KBM-7 (cell line): ENCODE measurements at places on chromosomes 16 and 17.
A peak's percentile ranks its signal among the peaks of the same experiment; 100 is the strongest.

GRCh38 chr16:82580298-82580890, 46.4 kb upstream of the CDH13 start:
- DNase-seq: peak; percentile 7

GRCh38 chr16:69466547-69466946, 42.1 kb downstream of the CYB5B start:
- no peak for DNase-seq

DNA sequence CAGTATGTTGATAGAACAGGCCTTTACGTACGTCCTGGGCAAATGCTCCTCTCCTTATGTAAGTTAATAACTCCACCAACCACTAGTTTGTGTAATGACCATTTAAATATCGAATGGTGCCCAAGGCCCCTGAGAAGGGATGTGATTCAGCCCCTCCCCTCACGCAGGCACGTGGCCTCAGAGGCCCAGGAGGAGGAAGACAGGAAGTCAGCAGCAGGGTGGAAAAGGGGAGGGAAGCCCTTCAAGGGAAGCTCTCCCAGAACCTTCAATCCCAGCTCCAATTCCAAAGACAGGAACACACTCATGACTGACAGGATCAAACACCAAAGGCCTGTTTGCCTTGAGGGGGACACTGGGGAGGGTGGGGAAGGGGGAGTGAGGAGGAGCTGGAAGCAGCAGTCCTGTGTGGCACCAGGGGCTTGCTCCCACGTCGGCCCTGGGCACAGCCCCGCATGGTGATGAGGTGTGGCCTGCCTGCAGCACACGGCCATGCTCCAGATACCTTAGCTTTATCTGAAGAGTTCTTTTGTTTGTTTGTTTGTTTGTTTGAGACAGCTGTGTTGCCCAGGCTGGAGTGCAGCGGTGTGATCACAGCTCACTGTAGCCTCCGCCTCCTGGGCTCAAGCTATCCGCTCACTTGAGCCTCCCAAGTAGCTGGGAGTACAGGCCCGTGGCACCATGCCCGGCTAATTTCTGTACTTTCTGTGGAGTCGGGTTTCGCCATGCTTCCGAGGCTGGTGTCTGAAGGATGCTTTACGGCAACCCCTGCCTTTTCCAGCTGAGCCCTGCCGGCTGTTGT, 105.0 kb downstream of the ZNF778 start:
- DNase-seq: peak; percentile 42

GRCh38 chr17:17590883-17591354, 589 bp downstream of the PEMT start:
- no peak for DNase-seq

GRCh38 chr17:49370971-49371834, 9.2 kb upstream of the ZNF652 start:
- no peak for DNase-seq

GRCh38 chr16:4646773-4647643, 22.4 kb downstream of the MGRN1 start:
- DNase-seq: no peak

DNA sequence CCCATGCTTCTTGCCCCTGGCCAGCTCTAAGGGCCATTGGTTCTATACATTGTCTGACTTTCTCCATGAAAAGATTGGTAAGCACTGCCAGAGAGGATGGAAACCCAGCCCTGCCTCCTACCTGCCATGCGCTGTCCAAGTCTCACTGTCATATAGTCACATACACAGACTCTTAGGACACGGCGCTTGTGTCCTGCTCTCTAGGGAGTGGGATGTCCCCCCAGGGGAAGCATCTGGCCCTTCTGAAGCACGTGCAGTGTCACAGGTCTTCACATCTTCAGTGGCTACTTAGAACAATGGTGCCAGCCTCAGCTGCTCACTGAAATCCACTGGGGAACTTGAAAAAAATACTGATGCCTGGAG, 38.7 kb downstream of the MYO18A start:
- no peak for DNase-seq

- peak; percentile 18 for DNase-seq
Measured at GRCh38 chr17:55437159-55437605, 15.5 kb upstream of the MMD start.

GRCh38 chr17:29156781-29157180, 23.4 kb downstream of the MYO18A start:
- no peak for DNase-seq

DNA sequence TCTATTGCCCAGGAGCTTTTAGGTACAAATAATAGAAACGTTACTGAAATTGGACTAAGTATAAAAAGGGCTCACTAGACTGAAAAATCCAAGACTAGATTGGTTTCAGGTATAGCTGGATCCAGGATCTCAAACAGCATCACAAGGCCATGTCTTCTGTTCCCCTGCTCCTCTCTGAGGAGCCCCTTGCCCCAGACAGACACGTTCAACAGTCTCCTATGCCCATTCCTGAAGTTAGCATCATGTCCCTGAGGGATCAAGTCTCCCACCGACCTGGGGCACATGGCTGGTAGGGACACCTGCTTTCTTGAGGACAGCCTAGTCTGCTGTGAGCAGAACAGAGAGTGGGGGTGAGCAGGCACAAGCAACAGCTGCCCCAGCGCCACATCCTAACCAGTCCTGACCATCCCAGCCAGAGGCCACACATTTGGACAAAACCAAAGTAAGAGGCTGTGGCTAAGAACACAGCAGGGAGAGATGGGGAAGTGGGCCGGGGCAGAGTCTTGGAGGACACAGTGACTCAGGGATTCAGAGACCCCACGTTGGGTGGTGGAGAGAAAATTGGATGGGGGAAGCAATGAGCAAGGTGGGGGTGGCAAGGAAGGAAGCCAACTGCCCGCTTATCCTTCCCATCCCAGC, 10.5 kb upstream of the MMP2 start:
- no peak for DNase-seq

- DNase-seq: no peak
Measured at GRCh38 chr16:71807905-71808592, 585 bp downstream of the AP1G1 start.

DNA sequence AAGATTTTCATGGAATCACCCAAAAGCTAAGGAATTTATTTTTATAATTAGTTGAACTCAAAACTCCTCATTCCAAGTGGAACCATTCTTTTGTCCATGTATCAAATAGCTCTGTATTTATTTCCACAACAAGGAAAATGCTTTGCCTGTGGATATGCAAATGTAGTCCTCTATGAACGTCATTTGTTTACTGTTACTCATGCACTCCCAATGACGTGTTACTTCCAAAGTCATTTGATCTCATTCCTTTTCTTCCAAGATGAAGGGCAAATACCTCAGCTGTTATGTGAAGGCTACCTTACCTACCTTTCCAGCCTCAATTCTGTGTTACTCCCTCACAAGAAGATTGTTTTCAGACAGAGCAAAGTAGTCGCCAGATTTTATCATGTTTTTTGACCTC, 83.7 kb downstream of the ITFG1 start:
- DNase-seq: no peak

- peak; percentile 62 for DNase-seq
Measured at GRCh38 chr17:9959377-9959981, 54.4 kb upstream of the RCVRN start.

DNA sequence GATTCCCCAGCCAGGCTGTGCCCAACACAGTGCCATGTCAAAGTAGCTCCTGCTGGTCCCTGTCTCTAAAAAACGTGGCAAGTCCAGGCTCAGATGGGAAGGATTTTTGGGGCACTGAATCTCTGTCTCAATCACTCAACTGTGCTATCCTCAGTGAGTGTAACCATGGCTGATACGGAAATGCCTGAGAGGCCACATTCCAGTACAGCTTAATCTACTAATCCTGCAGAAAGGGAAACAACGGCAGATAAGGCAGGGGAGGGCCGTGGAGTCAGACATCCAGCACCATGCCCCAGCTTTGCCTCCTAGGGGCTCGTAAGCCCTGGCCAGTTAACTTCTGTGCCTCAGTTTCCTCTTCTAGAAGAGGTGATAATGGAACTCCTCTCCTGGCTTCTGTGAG, 251.7 kb downstream of the CPPED1 start:
- DNase-seq: no peak

- no peak for DNase-seq
Measured at GRCh38 chr17:1592751-1593629, 30.4 kb upstream of the PITPNA start.

GRCh38 chr17:43367737-43368242, 31.0 kb upstream of the ARL4D start:
- peak; percentile 93 for DNase-seq

DNA sequence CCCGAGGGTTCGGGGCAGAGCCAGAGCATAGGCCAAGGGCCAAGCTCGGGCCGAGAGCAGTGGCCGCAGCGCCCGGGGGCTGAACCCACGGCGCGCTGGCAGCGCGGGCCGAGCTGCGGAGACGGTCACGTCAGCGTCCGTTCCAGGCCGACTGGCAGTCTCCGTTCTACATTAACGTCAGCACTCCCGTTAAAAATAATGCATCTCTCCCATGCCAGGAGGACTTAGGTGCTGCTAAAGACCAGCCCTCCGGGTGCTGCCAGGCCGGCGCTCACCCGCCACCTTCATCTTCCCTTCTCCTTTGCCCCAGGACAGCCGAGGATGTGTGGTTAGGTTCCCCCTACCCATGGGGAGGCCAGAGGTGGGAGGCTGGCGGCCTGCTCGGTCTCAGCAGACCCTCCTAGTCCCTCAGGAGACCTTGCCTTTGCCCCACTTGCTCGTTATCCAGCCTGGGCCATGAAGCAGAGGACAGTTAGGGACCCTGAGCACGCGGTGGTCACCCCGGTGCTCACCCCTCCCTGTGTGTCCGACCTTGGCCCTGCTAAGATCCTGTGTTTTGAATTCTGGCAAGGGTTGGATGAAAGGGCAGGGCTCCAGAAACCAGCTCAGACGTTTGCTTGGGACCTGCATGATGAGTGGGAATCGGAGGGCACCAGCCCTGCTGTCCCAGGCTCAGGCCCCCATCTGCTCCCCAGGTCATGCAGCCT, 572 bp downstream of the MPG start:
- DNase-seq: no peak

DNA sequence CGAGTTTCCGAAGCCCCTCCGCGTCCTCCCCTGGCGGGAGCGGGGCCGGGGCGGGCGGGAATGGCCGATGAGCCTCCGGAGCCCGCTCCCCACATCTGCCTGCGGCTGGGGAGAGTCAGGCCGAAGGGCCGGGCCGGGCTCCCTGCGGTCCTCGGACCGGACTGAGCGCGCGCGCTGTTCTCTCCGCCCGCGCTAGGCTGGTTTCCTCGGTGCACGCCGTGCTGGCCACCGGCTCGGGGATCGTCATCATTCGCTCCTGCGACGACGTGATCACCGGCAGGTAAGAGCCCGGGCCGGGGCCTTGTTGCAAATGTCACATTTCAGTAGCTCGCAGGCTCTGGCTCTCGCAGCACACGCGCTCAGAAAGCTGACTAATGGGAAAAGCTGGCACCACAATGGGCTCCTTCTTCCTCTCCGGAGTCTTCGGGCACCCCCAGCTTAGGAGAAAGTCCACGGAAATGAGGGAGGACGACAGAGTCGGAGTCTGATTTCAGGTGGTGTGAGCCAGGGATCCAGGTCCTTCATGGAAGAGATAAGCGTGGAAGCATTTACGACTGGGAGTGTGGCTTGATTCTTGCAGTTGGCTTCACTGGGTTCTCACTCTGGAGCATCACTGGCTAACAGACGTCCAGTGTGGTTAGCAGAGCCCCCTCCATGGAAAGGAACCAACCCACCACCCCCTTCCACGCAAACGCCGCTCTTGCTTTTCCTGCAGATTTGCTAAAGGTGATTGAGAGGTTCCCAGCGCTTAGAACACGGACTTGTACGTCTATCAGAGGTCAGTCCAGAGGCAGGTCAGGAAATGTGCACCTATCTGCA, 715 bp downstream of the TLCD3A start:
- DNase-seq: peak; percentile 52

DNA sequence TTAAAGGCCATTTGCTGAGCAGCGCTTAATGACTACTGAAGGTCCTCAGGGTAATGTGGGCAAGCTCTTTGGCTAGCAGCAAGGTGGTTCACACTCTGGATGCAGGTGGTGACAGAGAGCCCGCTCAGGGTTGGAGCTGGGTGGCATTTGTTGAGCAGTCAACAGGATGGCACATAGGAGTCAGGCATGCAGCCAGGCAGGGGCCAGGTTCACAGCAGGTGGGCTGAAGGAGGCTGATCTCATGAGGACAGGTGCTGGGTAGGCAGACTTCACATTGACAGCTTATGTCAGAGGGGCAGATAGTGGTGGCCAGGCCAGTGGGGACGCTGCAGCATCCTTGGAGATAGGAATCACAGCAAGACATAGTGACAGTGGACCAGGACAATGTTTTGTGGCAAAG, 4.5 kb downstream of the KRTAP3-1 start:
- no peak for DNase-seq

GRCh38 chr17:41511116-41511515, 5.7 kb upstream of the KRT13 start:
- DNase-seq: no peak

DNA sequence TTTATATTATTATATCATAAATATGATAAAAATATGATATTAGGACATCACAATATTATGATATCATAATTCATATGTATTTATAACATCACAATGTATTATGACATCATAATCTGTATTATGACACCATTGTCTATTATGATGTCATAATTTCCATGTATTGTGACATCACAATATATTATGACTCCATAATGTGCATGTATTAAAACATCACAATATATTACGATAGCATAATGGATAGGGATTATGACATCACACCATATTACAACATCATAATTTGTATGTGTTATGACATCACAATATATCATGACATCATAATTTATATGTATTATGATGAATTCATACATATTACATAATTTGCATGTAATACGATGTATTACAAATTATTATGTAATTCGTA, 1755.9 kb downstream of the TP53TG3F start:
- DNase-seq: no peak

- DNase-seq: peak; percentile 93
Measured at GRCh38 chr17:42744806-42745617, at the start of gene EZH1. TSS of gene EZH1 (minus strand) at chr17:42745040. CDS start at chr17:42728941, 16,099 bp downstream.

DNA sequence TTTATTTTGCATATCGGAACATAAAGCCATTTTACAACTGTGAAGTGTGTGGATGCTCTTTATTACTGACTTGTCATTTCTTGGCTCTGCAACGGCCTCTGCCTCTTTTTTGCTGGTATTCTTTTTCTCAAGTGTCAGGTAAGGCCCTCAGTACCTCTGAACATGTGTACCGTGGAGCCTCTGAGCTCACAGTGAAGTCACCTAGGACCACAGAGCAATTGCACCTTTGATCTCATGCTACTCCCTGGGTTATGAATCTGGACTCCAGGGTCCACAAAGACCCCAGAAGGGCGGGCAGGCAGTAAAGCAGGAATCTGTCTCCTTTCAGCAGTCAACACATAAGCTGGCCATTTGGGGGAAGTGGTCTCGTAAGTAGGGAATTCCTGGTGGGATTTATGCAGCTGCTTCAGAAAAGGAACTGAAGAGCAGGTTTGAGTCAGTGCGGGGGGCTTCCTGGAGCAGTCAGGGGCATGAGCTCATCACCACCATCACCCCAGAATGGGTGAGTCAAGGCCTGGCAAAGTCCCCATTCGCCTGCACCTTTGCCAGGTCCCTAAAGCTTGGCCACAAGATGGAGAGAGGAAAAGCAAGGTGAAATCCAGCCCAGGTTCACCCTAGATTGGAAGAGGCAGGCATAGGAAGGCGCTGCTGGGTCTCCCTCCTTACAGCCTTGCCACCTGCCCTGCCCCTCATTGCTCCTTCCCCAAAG, 33.0 kb downstream of the TBX4 start:
- DNase-seq: no peak

- no peak for DNase-seq
Measured at GRCh38 chr17:45319239-45319703, 2.5 kb upstream of the MAP3K14 start.

GRCh38 chr16:4537376-4538343, 913 bp downstream of the CDIP1 start:
- peak; percentile 37 for DNase-seq
